A172 (cell line): ENCODE measurements at places on chromosomes 13 and 19. TPM values are rescaled to one million over a fixed set of nuclear protein-coding genes. Genes with fewer than 3 reads are reported as not detected.

ICAM4 gene
- total RNA-seq: 0.09 and 0.24 TPM in 2 replicates

ZNF132 gene
- 0.03 and 0.19 TPM in 2 replicates for total RNA-seq

ZNF91 gene
- total RNA-seq: 10.0 and 14.8 TPM in 2 replicates

C1QTNF9 gene
- total RNA-seq: not detected in 2 replicates

PLA2G4C gene
- total RNA-seq: 8.0 and 8.4 TPM in 2 replicates
